NCI-H1417 treated with DMSO at 0.1 percent for 48 hours (cell line): ENCODE measurements at places on chromosomes 13 and 19.

- no peak for DNase-seq
These were observed 10.7 kb downstream of the SYMPK start for GRCh38 chr19:45852145-45852750.

- no peak for DNase-seq
These were observed 1078.7 kb upstream of the ATXN8OS start for GRCh38 chr13:69028936-69029335.

DNA sequence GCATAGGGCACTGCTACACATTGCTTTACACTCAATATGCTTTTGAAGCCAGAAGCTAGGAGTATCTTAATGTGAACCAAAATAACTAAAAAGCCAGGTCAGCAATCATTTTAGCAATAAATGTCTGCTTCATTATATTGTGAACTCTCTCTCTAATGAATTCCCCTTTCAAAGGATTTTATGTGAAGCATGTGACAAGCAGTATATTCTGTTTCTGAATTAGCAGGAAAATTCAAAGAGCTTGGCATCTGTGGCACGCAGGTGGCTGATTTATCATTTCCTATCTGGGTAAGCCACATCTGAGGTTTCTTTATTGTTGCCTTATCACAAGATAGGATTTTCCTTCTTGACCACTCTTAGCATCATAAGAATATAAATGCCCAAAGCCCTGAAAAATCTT lies 56.8 kb upstream of the KLF12 start:
- DNase-seq = no peak

DNA sequence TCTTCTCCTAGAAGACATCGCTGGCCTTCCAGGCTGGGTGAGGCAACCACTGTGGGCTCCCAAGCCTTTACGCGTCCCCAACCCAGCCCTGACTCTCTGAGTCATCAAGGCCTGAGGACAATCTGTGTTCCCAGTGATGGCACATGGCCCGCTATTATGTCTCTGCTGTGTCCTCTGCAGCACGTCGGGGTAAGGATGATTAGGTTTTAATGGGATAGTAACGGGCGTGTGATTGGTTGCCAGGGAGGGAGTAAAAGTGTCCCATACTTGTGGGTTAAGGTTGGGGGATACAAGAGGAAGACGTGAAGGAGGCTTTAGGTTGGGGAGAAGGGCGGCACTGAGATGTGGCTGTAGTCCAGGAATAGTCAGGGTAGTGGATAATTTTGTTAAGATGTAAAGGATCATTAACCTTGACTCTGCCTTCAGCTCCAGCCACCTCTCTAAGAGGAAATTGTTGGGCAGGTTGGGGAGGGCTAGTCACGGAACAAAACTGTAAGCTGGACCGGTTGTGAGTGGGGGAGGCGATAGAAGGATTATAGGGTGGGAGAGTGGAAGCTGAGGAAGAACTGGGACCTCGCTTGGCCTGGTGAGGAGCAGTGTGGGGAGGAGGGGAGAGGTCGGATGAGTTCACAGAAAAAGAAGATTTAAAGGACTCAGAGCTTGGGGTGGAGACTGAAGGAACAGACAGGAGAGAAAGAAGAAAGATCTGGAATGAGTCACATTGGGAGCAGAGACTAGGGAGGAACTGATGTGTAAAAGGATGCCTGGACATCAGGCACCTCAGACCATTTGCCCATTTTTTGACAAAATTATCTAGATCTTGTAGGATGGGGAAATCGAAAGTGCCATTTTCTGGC lies 27.9 kb upstream of the IGFL1 start:
- DNase-seq = no peak

- DNase-seq = no peak
These were observed at the start of gene GARIN5B for GRCh38 chr19:55362990-55363716. Gene GARIN5B, minus strand, starts transcription at chr19:55363260. Its CDS starts 194 bp downstream, at chr19:55363066.

DNA sequence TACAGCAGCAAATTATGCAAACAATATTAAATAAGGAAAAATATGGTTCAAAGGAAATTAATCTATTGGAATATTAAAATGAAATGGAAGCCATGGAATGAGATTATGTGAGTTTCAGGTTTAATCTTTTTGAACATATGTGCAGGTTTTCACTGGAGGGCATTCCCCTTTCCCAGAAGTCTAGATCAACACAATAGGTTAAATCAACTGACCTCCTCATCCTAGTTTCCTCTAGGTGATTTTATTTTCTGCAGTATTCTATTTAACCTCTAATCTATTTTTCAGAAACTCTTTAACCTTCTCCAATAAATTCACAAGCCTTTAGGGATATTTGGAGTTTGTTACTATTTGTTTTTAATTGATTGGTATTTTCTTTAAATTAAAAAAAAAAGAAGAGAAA lies 2657.6 kb upstream of the PCDH20 start:
- DNase-seq = no peak

DNA sequence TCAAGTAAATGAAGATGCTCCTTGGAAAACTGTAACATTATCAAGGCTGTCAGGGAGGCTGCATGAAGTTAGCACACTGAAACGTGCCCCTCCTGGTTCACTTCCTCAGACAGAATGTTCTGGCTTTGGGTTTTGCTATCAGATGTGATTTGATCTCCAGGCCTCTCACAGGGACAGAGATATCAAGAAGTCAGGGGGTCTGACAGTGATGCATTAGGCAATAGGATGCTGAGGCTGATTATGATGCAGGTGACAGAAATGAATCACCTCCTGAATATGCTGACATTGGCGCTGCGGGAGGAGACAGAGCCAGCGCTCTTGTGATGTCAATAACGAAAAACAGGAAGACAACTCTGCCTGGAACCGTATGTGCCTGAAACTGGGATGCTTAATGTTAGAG lies 278.5 kb downstream of the DCT start:
- no peak for DNase-seq

DNA sequence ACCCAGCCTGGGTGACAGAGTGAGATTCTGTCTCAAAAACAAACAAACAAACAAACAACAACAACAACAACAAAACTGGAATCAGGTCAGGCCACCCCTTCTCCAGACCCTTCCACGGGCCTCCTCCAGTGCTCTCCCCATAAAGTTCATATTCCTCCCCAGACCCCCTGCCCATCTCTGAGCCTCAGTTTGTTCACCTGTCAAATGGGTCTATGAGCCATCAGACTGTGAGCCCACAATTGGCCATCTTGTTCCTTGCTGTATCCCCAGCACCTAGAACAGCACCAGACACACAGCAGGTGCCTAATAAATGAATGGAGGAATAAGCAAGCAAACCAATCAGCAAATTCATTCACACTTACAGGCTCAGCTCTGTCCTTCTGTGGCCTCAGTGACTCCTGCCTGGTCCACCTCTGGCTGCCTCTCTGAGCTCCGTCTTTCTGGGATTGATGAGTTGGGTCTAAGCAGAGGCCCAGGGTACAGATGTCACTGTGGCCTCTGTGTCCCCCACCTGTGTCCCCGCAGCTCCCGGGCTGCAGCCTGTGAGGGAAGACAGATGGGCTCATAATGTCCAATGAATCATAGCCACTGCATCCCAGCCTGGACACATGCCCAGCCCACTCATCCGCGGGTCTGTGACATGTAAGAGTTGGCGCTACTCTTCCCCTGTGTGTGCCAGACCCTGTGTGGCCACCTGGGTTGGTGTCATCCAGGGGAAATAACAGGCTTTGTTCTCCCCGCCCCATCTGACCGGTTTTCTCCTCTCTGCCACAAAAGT lies 19.6 kb upstream of the PTPRS start:
- DNase-seq = no peak

- DNase-seq = no peak
These were observed 2.9 kb downstream of the LRCH1 start for GRCh38 chr13:46555722-46556417.

- no peak for DNase-seq
These were observed 500.6 kb upstream of the MIR17HG start for GRCh38 chr13:90846936-90847335.

DNA sequence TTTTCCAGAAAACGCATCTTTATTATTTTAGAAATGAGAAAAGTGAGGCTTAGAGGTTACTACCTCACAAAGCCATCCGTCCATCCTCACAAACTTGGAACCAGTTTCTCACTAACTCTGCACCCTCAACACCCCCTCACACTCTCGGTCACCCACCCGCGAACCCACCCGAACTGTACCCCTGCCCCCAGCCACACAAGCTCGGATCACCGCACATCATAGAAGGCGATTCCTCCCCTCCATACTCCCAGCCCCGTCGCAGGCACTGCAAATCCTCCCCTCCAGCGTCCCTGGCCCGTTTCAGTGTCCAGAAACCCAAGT lies 238 bp downstream of the ZNF260 start:
- no peak for DNase-seq

DNA sequence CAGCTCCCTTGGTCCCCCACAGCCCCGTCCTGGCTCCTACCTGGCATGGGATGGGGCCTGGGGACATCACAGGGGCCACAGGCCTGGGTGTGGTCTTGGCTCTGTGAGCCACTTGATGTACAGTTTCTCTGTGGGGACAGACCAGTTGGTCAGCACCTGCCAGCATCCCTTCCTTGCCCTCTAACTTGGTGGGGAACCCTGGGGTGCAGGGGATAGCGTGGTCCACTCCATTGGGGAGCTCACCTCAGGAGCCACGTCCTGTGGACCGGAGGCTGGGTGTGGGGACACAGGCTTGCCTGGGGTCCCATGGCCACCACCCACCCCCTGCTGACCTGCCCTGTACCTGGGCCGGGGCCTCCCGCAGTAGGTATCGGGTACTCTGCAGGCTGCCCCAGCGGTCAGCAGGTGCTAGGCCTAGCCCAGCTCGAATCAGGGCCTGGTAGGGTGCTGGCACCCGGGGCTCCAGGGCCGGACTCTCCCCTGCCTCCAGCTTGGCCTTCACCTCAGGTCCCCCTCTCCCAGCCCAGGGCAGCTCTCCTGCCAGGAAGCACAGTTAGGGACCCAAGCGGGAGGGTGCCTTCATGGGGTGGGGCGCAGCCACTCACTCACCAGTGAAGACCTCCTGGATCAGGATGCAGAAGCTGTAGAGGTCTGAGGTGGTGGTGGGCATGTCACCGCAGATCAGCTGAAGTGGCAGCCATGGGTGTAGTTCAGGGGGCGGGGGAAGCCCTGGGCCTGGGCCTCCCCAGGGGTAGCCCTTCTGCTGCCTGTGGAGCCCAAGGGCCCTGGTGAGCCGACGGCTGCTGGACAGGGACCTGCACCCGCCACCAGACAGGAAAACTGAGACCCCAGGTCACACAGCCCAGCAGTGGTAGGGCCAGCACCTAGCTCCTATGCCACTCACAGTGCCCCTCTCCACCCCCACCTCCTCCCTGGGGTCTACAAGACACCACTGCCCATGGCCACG lies 14.9 kb downstream of the ARHGAP33 start:
- no peak for DNase-seq

- no peak for DNase-seq
These were observed 43.2 kb downstream of the RCBTB2 start for GRCh38 chr13:48489666-48490065.

- DNase-seq = no peak
These were observed 155.9 kb upstream of the SPRY2 start for GRCh38 chr13:80496721-80497397.

DNA sequence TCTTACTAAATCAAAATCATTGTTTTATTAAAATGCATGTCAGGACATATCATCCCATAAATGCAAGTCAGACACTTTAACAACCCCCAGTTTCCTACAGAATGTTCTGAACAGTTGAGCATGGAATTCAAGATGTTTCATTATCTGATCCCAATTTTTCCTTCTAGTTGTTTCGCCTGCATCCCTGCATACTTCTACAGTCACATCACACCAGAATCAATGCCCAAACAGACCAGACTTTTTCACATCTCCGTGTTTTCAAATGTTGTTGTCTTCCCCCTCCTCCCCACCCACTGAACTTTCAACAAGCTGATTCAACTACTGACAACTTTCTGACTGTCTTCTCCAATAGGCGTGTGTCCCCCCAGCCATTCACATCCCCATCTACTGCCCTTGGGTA lies 48.6 kb downstream of the LHFPL6 start:
- DNase-seq = no peak

DNA sequence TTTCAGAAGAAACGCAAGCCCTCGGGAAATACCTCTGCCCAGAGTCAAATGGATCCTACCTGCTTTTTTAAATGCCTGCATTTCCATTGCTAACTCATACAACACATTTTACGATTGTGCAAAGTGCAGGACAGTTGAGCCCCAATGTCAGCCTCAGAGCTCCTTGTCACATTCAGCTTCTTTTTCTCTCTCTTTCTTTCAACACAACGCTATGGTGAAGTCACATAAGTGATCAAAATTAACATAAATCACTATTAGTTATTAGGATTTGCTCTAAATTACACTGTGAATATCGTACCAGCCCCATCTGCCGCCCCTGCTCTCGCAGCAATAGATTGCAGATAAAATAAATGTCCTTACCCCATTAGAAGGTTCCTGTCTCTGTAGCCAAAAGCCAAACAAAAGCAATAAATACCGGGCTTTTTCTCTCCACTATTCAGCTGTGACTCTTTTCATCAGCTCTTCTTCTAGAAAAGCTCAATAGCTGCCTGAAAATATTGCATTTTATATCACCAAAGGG lies 8.8 kb downstream of the POU4F1 start:
- DNase-seq = no peak
